Posterior cingulate gyrus (tissue), 11 donors: ENCODE measurements at places on chromosomes 11 and 22.
A peak's percentile ranks its signal among the peaks of the same experiment; 100 is the strongest.

GRCh38 chr11:31912808-31913207 lies 101.7 kb upstream of the PAX6 start:
- no peak for DNase-seq

GRCh38 chr22:26748845-26749244 lies 91.5 kb downstream of the MIAT start:
- peak; percentile 28 for DNase-seq

DNA sequence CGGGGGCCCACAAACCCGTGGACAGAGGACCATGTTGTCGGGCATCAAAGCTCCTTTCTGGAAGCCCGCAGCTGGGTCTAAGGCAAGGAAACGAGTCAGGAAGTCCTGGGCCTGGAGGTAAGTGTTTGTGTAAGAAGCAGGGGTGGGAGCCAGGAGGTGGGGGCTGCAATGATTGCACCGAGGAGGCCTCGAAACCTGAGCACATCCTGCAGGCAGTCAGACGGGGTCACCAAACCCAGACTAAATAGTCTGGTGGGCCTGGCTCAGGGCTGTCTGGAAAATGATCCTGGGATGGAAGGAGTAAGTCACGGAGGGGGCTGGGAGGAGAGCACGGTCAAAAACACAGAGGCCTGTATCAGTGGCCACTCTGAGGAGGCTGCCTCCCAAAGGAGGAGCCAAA lies 539.2 kb downstream of the MN1 start:
- no peak for DNase-seq

- no peak for DNase-seq
Measured at GRCh38 chr22:20811971-20812660, 38.2 kb downstream of the SERPIND1 start.

DNA sequence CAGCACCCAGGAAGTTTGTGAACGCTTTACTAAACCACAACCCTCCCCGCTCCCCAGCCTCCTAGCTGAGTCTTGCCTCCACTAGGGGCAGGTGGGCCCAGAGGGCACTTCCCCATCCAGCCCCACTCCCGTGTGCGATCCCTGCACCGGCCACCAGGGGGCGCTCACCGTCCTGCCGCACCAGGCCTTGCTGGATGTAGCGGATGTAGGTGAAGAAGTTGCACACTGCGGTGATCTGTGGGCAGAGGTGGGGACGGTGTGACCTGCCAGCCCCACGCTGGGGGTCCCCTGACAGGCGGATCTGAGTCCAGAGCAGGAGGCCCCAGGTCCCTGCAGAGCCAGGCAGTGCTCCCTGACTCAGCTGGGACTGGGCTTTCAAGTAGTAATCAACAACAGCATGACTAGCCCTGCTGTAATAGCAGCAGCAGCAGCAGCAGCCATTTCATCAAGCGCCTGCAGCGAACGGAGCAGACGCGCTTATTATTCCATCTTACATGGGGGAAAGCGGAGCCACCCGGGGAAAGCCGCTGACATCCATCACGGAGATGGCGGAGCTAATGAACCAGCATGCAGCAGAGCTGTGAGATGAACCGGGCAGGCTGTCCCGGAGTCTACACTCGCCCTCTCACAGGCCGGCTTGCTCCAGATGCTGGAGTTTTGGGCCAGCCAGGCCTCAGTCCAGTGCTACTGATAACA lies 7.9 kb upstream of the FADS3 start:
- peak; percentile 78 for DNase-seq

DNA sequence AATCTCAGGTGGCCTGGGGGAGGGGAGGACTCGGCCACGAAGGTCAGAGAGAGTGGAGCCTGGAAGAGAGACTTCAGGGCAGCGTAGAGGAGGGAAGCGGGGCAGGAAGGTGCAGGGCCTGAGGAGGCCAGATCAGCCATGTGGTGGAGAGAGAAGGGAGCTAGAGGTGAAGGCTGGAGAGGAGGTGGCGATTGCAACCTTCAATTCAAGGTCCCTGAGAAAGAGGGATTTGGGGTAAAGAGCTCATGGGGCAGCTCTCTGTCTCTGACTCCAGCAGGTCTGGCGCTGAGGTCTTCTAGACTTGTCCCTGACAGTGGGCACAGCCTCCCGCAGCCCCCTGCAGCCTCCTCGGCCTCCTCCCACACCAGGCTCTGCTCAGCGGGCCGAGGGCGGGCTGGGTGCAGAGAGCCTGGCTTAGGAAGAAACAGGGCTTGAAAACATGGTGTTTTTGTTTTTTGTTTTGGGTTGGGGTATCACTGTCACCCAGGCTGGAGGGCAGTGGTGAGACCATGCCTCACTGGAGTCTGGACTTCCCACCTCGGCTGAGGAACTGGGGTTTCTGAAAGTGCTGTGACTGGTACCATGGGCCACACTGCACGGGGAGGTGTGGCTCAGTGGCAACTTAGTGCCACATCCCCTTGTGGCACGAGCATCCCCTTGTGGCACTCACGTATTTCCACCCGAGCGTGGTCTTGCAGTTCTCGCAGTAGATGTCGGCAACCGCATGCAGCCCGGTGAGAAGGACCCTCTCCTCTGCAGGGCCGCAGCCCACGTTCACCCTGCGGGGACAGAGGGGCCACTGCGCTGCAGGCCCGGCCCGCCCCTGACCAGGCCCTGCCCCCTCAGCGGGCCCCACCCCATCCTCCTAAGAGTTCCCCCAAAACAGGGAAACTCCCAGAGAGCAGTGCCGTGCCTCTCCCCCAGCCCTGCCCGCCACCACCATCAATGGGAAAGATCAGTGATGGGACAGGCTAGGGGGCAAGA lies 32.6 kb downstream of the YPEL1 start:
- DNase-seq = no peak

DNA sequence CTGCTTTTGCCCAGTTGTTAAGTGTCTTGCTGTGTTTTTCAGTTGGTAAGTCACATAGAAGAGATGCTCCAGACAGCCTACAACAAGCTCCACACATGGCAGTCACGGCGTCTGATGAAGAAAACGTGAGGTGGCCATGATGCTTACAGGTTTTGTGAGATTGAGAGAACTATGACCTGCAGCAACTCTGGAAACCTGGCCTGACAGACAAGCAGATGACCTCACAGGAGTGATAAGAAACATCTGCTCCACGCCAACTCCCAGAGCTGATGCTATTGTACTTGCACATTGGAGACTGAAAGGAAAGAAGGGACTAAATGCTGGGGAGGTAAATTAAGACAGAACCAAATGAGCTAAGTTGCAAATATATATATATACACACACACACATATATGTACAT lies 28.6 kb upstream of the LDHA start:
- no peak for DNase-seq

- peak; percentile 56 for DNase-seq
Measured at GRCh38 chr11:68297812-68298658, 14.4 kb upstream of the LRP5 start.

- DNase-seq = no peak
Measured at GRCh38 chr22:47807506-47807905, 1045.1 kb downstream of the TBC1D22A start.

GRCh38 chr11:35600331-35600838 lies 17.9 kb upstream of the FJX1 start:
- DNase-seq = no peak

GRCh38 chr22:37618072-37618656 lies 9.5 kb downstream of the GGA1 start:
- DNase-seq = no peak

DNA sequence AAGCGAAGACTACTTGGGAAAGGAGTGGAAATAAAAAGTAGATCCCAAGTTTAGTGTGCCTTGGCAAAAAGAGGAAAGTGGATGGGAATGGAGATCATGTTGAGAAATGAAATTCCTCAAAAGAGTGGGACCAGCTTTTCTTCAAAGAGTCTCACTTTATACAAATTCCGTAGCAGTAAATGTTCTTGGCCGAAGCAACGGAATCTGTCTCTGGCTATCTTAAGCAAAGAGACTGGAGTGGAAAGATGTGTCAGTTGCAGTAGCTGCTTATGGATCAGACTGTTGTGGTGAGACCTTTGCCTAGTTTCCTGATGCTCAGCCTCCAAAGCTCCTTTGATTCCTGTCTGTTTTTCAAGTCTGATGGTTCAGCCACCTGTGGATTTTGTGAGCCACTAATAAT lies 73.6 kb downstream of the CSTPP1 start:
- DNase-seq = no peak

DNA sequence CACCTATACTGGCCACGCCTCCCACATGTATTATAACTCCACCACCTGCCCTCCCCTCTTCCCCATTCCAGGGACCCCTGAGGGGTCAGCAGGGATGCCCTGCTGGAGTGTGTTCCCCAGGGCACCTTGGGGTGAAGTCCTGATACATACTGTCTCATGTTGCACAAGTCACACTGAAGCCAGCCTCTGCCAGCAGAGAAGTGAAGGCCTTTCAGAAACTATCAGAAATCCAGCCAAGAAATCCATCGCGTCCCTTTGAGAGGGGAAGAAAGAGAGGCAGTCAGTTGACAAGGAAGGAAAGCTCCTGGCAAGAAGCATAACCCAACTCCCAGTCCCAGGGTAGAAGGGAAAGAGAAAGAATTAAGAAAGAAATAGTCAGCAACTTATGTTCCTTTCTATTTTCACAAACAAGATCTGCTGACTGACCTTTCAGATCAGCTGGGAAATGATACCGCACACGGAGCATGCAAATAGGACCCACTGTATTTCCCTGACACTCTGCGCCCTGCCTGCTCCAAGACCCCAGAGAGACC lies 45.2 kb downstream of the SC5D start:
- DNase-seq = no peak

DNA sequence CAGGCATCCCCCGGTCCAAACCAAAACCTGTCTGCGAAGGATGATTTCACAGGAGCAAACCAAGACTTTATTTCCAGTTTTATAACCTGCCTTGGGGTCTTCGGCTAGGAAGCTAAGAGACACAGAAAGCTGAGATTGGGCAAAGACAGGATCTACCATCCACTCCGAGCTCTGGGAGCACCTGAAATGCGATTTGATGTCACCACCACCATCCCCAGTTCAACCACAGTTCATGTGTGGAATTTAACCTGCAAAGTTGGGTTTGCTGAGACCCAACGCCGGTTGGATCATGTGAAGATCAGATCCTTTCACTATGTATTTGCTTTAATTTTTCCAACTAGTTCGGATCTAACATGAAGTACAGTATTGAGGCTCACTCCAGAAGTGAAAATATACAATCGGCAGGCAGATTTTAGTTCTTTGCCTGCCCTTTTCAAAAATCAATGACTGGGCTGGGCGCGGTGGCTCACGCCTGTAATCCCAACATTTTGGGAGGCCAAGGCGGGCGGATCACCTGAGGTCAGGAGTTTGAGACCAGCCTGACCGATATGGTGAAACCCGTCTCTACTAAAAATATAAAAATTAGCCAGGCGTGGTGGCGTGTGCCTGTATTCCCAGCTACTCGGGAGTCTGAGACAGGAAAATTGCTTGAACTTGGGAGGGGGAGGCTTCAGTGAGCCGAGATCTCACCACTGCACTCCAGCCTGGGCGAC lies 1.4 kb upstream of the C11orf24 start:
- DNase-seq = no peak

DNA sequence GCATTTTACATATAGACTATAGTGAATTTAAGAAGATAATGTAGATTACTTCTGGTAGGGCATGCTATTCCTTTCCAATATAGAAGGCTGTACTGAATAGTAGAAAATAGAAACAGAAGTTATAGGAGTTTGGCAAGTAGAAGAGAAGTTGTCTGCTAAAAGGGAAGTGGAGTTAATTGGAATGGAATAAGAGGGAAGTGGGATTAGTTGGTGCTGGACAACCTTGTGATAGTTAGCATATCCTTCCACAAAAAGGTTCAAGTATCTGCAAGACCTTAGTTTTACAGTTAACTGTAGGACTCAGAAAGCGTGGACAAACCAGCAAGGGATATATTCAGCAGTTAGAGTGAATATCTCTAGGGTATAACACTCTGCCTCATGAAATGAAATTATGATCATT lies 185.5 kb downstream of the SWAP70 start:
- DNase-seq = no peak
